ENCODE measurements at places on chromosomes 1 and 21.

GRCh38 chr1:165942927-165943597, 115.6 kb downstream of the UCK2 start:
- ATAC-seq, result no peak

DNA sequence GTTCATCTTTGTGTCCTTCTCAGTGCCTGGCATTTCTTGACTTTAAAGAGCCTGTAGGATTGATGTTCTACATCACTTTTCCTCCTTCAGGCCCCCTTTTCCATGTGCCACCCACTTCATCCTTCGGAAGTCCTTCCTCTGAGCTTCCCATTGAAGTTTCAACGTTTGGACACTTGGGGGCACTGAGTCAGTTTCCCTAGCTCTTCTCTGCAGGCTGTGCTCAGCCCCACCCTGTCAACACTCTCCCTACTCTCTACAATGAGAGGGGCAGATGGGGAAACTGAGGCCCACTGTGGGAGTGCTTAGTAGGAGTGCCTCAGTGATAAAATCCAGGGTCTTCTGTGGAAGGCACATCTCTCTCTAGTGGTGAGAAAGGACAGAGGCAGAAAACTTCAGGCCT, 11.9 kb downstream of the KCNJ10 start:
- no peak for ATAC-seq

DNA sequence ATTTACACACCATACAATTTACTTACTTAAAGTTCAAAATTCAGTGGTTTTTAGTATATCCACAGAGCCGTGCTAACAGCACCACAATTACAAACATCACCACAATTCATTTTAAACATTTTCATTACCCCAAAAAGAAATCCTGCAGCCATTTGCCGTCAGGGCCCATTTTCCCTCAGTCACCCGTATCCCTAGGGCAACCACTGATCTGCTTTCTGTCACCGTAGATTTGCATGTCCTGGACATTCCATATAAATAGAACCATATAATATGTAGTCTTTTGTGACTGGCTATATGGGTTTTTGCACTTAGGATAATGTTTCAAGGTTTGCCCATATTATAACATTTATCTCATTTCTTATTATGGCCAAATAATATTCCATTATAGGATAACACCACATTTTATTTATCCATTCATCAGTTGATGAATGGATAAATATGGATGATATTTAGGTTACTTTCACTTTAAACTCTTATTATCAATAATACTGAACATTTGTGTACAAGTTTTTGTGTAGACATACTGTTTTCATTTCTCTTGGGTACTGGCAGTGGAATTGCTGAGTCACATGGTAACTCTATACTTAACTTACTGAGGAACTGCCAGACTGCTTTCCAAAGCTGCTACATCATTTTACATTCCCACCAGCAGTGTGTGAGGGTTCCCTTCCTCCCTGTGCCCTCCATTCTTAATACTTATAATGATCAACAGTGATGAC, 68.9 kb downstream of the ST3GAL3 start:
- ATAC-seq, result no peak

GRCh38 chr1:16979475-16980327, 719 bp downstream of the MFAP2 start:
- no peak for ATAC-seq

- ATAC-seq, result no peak
Measured at GRCh38 chr1:62285984-62286785, 33.0 kb downstream of the KANK4 start.

DNA sequence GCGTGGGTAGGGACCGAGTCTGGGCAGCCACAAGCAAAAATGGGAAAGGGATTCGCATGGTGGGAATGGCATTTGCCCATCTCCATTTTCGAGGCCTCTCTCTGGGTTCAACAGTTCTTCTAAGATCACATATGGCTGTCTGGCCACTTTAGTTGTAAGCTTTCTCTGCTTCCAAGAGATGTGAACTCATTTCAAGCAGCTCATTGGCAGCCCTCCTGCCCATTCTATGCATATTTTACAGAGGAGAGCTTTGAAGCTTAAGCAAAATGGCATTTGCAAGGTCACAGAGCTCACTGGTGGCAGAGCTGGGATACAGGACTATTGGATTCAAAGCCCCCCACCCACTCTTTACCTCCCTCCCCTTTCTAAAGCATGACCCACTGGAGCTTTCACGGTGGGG, 93.7 kb downstream of the HHIPL2 start:
- no peak for ATAC-seq

DNA sequence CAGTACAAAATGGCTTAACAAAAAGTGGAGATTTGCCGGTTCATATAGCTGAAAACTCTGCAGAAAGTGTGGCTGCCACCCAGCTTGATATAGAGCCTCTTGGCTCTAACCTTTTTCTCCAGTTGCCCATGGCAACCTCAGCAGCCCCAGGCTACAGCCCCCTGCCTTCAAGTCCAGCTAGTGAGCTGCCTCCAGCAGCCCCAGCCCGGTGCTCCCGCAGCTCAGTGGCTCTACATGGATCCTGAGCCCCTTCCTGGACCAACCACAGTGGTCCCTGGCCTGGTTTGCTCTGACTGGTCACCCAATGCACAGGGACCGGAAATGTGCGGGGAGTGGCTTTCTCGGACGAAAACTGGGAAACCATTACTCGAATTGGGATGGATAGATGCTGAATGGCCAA, 13.3 kb upstream of the ATF3 start:
- no peak for ATAC-seq

GRCh38 chr1:24400065-24400464, 13.5 kb downstream of the STPG1 start:
- ATAC-seq, result no peak

GRCh38 chr1:166907763-166908162, 31.7 kb upstream of the TADA1 start:
- ATAC-seq, result no peak

- no peak for ATAC-seq
Measured at GRCh38 chr1:7299994-7300393, 471.1 kb upstream of the VAMP3 start.

- no peak for ATAC-seq
Measured at GRCh38 chr1:69794831-69795230, 227.1 kb downstream of the LRRC7 start.

DNA sequence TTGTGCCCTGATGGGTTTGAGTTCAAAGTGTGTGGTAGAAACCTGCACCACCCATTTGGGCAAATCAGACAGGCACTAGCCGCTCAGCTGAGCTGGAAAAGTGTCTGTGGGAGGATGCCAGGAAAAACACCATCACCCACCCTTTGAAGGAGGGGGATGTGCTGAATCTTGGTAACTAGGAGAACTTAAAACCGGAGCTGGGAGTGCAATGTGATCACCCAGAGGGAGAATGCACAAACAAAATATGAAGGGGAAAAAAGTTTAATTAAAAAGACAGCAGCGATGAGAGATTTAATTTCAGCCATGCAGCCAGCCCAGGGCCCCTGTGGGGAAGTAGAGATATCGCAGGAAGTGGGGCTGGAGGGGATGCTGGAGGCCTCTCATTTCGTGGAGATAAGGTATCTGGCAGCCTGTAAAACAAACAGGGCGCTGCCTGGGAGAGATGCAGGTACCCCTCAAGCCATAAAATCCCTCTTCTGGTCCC, 86.8 kb upstream of the BCAR3 start:
- ATAC-seq, result no peak

GRCh38 chr1:21707086-21707840, 38.1 kb upstream of the RAP1GAP start:
- no peak for ATAC-seq

DNA sequence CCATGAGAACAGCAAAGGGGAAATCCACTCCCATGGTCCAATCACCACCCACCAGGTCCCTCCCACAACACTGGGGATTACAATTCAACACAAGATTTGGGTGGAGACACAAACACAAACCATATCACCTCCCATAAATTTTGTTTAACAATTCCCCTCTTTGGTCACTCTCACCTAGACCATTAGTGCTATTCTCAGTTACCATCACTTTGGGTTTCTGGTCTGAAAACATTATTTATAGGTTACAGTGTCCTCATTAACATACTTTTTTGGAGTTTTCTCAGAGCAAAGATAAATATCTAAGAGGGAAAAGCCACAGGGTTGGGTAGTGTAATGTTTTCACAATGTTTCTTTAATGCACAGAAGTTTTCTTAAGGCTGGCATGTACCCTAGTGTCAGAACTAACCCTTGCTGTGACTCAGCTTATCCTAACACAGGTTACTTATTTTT, 47.7 kb upstream of the DNAH14 start:
- ATAC-seq, result no peak

DNA sequence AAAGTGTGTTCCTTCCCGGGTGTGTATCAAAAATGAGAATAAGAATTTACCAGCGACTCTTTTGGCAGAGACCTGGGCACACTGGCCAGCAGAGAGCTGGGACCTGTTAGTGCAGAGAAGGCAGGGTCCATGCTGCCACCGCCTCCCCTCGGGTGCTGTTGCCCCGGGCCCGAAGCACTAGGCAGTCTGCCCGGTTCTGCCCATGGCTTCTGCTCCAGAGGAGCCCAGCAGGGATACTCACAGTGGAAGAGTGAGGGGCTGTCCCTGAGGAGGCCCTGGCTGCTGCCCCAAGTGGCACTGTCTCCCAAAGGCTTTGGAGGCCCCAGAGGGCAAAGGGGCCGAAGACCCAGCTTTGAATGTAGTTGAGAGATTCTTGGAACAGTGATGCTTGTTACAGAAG, 80.5 kb downstream of the MIS18A start:
- ATAC-seq, result no peak

- no peak for ATAC-seq
Measured at GRCh38 chr1:24283326-24284155, 35.6 kb upstream of the GRHL3 start.

DNA sequence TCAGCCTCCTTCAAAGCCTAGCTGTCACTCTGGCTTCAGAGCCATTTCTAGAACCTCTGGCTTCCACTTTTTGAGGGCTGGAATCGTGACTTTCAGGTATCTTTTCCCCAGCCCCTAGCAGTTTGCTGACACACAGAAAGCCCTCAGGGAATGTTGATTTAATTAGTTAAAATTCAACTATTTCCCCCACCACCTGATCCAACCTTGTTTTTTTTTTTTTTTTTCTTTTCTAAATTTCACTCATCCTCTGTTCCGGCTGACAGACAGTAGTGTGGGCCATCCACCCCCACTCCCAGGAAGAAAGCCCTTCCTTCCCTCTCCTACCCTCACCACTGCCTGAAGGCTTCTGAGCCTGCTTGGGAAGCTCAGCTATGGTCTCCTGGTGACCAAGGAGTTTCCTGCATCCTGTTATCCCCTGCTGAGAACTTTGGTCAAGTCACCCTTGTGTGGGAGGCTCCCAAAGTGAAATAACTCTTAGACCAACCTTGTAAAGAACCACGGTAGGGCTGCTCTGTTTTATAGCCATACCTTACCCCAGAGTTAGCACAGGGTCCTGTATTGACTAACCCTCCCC, 29.4 kb downstream of the KCNJ6 start:
- no peak for ATAC-seq

- ATAC-seq, result no peak
Measured at GRCh38 chr1:98086796-98087441, 166.1 kb upstream of the DPYD start.

GRCh38 chr1:208149776-208150514, 94.2 kb downstream of the PLXNA2 start:
- ATAC-seq, result no peak

GRCh38 chr1:147719711-147720225, 40.6 kb downstream of the GJA5 start:
- ATAC-seq, result no peak

DNA sequence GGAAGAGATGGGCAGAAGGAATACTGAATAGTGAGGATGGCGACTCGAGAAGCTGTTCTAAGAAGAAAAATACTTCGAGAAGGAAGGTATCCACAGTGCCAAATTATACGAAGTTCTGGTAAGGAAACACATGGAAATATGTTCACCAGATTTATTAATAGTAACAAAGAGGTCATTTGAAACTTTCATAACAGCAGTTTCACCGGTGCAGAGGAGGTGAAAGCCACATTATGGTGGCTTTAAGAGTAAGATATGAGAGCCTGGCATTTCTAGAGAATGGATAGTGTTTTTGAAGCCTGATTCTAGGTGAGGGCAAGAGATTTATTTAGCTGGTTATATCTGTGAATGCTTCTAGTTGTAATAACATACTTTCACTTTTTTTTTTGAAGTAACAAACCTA, 56.2 kb downstream of the DPYD start:
- no peak for ATAC-seq

GRCh38 chr1:12125422-12126355, 41.1 kb upstream of the TNFRSF1B start:
- no peak for ATAC-seq

Data from activated CD4-positive, CD25-positive, alpha-beta regulatory T cell treated with anti-CD3 and anti-CD28 coated beads, Interleukin-2, amount 50 U/mL, for 24 hours (primary cell).